NAMALWA (cell line): ENCODE measurements at places on chromosomes 5 and 9.

- DNase-seq, result peak; percentile 17
These were observed 302.7 kb downstream of the EPB41L4A start for GRCh38 chr5:112116371-112116770.

DNA sequence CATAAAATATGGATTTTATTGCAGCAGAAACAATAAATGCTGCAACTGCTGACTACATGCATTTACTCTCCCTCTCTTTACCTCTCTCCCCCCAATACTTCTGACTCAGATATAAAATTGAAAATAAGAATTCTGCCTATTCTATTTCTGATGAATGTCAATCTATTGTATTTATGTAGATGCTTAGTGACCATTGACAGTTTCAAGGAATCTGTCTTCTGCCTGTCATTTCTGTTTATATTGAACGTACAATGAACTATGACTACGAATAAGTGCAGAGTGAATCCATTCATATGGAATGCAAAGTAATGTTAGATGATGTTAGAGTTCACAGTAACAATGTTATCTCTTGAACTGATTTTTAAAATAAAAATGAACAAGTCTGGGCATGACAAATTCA is 898 bp downstream of the CDH10 start:
- DNase-seq, result no peak

DNA sequence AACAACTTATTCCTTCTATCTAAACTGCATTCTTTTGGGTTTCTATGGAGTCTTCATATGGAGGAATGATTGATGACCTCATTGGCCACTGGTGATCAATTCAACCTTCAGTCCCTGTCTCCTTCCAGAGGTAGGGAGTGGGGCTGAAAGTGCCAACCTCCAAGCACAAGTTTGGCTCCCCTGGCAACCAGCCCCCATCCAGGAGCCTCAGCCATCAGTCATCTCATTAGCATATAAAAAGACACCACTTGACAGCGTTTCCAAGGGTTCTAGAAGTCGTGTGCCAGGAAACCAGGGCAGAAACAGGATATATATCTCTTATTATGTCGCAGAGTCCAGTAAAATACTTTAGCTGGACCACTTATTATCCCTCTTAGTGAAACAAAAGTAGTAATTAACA is 9.8 kb downstream of the SLC31A2 start:
- DNase-seq, result no peak

DNA sequence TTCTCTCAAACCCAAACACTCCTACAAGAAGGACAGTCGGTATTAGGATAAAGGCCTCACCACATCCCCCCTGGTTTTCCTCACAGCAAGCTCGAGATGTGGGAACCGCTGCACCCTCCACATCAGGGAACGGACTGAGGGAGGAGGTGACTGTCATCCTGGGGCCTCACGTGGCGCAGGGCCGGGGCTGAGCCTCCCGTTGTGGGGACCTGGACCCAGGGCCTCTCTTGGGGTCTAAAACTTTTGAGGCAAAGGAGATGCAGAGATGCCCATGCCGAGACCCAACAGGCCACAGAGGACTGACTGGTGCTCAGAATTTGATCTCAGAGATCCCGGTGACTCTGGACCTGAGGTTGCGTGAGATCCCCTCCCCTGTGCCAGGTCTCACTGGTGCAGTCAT is 72.7 kb downstream of the MRPL36 start:
- DNase-seq, result no peak

GRCh38 chr5:41822036-41822435 is 48.2 kb downstream of the OXCT1 start:
- no peak for DNase-seq

DNA sequence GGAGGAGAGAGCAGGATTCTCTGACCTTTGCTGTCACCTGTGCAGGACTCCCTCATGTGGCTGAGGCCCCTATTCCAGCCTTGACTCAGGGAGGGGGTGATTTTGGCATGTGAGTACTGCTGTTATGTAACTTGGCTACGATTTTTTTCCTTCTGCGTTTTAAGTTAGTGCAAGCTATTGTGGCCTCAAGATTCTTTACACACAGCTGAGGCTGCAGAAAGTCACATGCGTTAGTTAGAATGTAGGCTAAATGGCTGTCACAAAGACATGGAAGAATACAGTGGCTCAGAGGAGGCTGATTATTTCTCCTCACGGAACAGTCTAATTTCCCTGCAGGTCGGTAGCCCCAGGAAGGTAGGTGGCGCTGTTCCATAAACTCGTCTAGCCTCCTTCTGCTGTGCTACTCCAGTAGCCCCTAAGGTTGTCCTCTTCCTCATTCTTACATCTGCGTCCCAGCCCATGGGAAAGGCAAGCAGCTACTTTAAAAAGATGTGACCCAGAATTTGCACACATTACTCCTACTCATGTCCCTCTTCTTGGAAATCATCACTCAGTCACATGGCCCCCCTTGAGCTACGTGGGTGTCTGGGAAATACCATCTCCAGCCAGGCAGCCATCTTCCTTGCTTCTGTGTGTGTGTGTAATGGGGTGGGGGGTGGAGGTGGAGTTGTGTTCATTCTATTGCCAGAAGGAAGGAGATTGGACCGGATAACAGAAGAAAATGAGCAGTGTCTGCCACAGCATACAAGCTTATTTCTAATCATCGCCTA is 486.6 kb downstream of the CCDC171 start:
- DNase-seq, result peak; percentile 28

- no peak for DNase-seq
These were observed 10.9 kb downstream of the IL12B start for GRCh38 chr5:159319363-159319762.

DNA sequence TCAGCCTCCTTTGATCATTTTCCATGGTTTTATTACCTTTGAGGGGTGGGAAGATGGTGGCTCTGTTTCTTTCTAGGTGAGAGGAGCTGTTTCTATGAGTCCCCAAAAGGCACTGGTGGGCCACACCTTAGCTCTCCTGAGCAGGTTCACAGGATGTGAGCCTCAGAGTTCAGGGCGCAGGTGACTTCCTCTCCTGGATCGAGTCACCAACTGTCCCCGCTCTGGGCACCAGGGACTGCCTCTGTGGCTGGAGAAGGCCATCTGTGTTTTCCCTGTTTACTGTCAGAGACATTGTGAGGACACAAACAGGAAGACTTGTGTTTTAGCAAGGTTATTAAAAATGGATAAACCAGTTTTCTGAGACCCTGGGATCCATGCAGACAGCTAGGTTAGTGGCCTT is 68.5 kb downstream of the IL31RA start:
- no peak for DNase-seq

GRCh38 chr9:6628704-6629103 is 16.8 kb downstream of the GLDC start:
- DNase-seq, result no peak

DNA sequence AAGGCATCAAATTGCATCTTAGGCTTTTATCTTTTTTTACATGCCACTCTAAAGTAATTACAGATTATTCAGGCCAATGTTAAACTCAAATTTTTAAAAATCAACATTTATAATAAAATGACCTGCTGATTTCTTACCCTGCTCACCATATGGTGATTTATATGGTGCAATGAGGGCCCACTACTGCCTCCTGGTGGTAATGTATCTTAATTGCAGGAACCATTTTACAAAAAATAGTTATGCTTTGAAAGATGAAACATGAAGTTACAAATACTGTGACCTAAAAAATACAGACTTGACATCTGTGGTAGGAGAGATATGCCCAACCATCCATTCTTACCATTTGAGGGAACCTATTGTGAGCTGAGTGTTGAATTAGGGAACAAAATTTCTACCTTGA is 292.6 kb upstream of the TAS2R1 start:
- DNase-seq, result peak; percentile 30
